RPMI8226 (cell line): ENCODE measurements at places on chromosomes 5 and 9.

DNA sequence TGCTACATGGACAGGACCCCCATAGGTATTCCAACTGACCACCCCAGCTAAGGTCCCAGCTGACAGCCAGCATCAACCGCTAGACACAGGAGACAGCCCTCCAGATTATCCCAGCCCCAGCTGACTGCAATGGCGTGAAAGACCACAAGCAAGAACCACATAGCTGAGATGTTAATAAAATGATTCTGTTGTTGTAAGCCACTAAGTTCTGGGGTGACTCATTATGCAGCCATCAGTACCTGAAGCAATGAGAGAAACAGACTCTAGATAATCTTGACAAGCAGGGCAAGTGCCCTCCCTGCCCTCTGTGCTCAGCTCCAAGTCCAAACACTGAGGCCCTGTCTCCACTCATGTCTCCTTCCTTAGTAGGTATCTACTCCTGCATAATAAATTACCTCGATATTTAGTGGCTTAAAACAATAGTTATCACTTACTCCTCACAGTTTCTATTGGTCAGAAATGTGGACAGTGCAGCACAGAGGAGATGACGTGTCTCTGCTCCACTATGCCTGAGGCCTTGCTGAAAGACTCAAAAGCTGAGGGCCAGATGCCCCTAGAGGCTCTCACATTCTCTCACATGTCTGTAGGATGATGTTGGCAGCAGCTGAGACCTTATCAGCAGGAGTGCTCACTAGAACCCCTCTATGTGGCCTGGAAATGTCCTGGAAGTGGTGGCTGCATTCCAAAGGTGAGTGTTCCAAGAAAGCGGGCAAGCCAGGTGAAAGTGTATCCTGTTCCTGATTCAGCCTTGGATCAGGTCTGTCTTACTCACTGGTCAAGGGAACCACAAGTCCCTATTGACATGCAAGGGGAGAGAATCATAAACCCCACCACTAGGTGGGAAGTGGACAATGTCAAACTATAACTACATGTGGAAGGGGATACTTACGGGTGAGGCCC, 2.5 kb downstream of the MGAT1 start:
- DNase-seq, result no peak

DNA sequence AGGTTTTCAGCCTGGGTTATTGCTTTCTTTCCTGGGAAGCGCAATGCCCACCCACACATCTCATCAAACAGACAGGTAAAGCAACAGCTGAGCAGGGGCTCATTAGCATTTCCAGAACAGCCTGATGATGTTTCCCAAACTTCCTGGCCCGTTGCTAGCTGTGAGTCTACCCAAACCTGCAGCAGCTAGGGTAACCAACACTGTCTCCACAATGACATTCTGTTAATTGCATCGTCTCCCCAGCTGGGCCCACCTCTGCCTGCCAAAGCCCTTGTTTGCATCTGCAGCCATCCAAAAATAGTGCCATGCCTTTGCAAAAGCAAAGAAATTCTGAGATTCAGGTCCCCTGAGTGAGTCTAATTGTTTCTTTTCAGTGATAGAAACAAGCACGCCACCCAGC, 273.0 kb downstream of the MED10 start:
- no peak for DNase-seq

- DNase-seq, result no peak
Measured at GRCh38 chr5:174796711-174797192, 72.4 kb downstream of the MSX2 start.

DNA sequence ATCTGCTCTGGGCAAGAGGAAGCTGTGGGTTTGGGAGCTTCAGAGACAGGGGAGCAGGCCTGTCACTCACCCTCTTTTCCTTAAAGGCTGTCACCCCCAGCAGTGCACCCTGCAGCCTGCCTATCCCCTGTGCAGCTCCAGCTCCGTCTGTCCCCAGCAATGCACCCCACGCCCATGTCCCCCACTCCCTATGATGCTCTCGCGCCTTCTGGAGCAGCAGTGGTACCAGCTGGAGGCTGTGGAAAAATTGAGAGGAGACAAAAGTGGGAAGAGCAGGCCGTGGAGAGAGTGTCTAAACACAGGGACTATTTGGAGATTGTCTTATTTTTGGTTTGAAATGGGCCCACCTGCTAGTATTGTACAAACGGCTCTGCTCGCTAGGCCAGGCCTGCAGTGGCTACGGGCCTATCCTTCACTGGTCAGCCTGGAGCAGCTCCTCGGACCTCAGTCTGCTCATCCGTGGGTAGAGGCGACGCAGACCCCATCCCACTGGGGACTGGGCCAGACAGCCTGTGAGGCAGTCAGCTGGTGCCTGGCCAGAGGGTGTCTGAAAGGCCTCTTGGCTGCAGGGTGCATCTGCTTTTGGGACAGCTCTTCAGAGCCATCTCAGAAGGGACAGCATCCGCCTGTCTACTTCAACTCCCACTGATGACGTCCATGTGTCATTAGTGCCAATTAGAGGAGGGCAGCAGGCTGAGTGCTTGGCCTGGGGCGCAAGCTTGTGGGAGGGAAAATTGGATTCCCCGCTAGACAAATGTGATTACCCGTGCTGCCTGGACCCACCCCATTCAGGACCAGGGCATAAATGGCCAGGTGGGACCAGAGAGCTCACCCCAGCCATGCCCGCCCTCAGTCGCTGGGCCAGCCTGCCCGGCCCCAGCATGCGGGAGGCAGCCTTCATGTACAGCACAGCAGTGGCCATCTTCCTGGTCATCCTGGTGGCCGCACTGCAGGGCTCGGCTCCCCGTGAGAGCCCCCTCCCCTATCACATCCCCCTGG, at the start of gene DBH:
Gene DBH (plus strand): TSS at position 831 of the 999 bp plus-strand sequence. CDS start 9 bp downstream, at position 840.
- DNase-seq, result no peak

- DNase-seq, result no peak
Measured at GRCh38 chr5:179825655-179826182, 5.0 kb downstream of the SQSTM1 start.

- DNase-seq, result peak; percentile 68
Measured at GRCh38 chr5:108642170-108642906, 105.4 kb upstream of the FER start.

DNA sequence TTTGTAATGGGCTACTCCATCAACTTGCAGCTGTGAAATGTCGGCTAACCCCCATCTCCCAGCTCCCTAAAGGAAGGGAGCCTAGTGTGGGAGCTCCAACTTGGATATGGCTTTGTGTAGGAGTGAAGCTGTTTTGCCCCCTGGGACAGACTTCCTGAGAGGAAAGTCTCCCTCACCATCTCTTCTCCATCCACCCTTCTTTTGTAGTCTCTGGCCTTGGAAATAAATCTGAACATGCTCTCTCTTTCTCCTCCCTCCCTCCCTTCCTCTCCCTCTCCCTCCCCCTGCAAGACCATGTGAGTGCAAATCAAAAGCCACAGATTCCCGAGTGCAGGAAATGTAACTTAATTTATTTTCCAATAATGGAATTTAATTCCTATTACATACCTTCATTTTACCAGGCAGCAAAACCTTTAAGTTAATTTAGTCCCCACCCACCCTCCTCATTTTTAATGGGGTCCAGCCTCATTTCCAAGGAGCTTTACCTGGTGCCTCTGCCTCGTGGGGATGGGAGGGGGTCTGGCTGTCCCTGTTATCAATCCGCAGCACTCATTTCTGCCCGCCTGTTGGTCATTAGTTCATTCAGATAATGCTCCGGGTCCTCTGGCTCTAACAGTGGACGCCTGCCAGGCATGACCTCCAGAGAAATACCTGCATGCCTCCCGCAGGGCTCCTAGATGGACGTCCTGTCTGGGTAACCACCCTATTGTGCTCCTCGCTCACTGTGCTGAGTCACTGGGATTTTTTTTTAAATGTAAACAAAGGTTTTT, 122.9 kb upstream of the TAF11L2 start:
- peak; percentile 7 for DNase-seq
